Vagina (tissue), 2 donors: ENCODE measurements at places on chromosomes 3 and 15. TPM values are rescaled to one million over a fixed set of nuclear protein-coding genes. Genes with fewer than 3 reads are reported as not detected.

The DNAH12 gene
- 0.25 TPM for total RNA-seq

The TATDN2 gene
- total RNA-seq, result 34.4 TPM

The ZBTB20 gene
- 64.8 TPM for total RNA-seq

The SOX14 gene
- not detected for total RNA-seq

The BRK1 gene
- total RNA-seq, result 94.5 TPM

The NOX5 gene
- total RNA-seq, result 0.74 TPM

GRCh38 chr3:98974442-98974841 is 72.9 kb upstream of the DCBLD2 start:
- no peak for DNase-seq
- H3K27ac ChIP-seq, result no peak overlapping the region
- no peaks in the 10 kb centered on the region for H3K27me3 ChIP-seq
- H3K36me3 ChIP-seq, result no peaks in the 10 kb centered on the region
- H3K4me1 ChIP-seq, result no peaks in the 10 kb centered on the region

GRCh38 chr3:112390783-112391641 is 58.1 kb downstream of the CD200 start:
- no peaks in the 10 kb centered on the region for H3K27me3 ChIP-seq
- H3K27ac ChIP-seq, result peak overlapping the region; percentile 74
- no peak overlapping the region for H3K4me3 ChIP-seq
- H3K36me3 ChIP-seq, result no peaks in the 10 kb centered on the region
- no peak for DNase-seq

- H3K4me3 ChIP-seq, result no peak overlapping the region
- no peaks in the 10 kb centered on the region for H3K36me3 ChIP-seq
- H3K27me3 ChIP-seq, result no peaks in the 10 kb centered on the region
- no peak for DNase-seq
- no peak overlapping the region for H3K27ac ChIP-seq
Observed at GRCh38 chr15:92538115-92538514, 117.5 kb downstream of the FAM174B start.

GRCh38 chr3:194439881-194440550 is 41.0 kb upstream of the GP5 start:
- H3K36me3 ChIP-seq, result peaks cover 42% of the 10 kb centered on the region
- no peaks in the 10 kb centered on the region for H3K27me3 ChIP-seq
- no peak for DNase-seq
- H3K4me1 ChIP-seq, result no peaks in the 10 kb centered on the region

DNA sequence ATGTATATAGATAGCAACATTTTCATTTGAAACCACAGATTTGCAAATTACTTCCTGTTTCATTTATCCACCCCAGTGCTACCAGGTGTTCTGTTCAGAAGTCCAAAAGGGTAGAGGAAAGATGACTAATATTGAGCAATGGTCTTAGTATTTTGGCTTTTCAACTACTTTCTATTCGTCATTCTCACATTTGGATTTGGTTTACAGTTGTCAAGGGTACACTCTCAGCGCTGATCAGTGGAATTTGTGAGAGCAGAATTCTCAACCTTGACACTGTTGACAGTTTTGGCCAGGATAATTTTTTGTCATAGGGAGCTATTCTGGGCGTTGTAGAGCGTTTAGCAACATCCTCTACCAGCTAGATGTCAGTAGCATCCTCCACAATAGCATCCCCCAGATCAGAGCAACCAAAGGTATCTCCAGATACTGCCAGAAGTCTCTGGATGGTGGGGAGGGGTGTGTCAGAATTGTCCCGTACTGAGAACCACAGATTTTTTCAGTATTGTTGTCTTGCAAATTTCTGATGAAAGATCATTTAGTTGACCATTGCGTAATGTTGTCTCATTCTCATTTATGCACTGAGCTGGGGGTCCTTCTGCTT is 4.2 kb downstream of the HMCES start:
- no peak for DNase-seq
- no peaks in the 10 kb centered on the region for H3K36me3 ChIP-seq
- peaks cover 37% of the 10 kb centered on the region for H3K4me1 ChIP-seq
- H3K27ac ChIP-seq, result no peak overlapping the region
- H3K27me3 ChIP-seq, result no peaks in the 10 kb centered on the region
- H3K4me3 ChIP-seq, result no peak overlapping the region

GRCh38 chr15:75952525-75952924 is 48.8 kb downstream of the FBXO22 start:
- no peaks in the 10 kb centered on the region for H3K4me1 ChIP-seq
- H3K4me3 ChIP-seq, result no peak overlapping the region
- no peaks in the 10 kb centered on the region for H3K27me3 ChIP-seq
- no peaks in the 10 kb centered on the region for H3K36me3 ChIP-seq
- no peak for DNase-seq

GRCh38 chr3:30004481-30004880 is 601.9 kb upstream of the TGFBR2 start:
- H3K36me3 ChIP-seq, result no peaks in the 10 kb centered on the region
- no peak overlapping the region for H3K4me3 ChIP-seq
- no peak for DNase-seq
- H3K4me1 ChIP-seq, result no peaks in the 10 kb centered on the region
- H3K27me3 ChIP-seq, result no peaks in the 10 kb centered on the region
- no peak overlapping the region for H3K27ac ChIP-seq

DNA sequence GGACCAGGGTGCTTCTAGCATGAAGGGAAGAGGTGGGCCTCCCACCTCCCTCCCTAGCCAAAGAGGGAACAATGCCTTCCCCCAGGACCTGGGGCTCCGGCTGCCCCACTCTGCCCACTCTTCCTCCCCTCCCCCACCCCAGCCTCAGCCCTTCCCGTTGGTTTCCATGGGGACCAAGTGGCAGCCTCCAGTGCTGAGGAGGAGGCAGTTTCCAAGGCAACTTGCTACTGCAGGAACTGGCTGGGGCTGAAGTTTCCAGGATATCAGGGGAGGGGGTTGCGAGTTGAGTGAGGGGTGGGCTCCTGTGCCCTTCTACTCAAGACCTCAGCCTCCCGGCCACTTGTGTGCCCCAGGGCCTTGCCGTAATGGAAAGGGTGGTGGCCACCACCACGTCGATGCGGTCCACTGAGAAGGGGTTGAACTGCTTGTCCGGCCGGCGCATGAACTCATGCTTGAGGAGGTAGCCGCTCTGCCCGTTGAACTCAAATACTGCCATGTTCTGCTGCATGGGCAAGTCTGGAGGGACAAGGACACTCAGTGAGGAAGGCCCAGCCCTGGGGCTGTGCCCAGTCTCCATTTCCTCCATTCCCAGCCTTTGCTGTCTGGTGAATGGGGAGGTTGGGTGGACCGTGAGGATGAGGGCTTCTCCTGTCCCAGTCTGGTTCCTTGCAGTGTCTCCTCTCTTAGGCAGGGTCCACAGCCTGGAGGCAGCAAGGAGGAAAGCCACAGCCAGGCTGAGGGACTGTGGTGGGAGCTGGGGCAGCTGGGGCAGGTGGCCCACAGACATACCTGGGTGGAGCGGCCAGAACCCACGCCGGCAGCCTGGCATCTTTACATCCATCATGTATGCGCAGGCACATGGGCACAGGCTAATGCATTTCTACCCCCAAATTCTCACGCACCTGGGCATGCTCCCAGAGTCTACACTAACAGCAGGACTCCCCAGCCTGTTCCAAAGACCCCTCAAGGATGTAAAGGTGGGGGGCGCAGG is 11.3 kb upstream of the ANKRD63 start:
- DNase-seq, result no peak
- H3K36me3 ChIP-seq, result no peaks in the 10 kb centered on the region
- peaks cover 14% of the 10 kb centered on the region for H3K4me1 ChIP-seq

DNA sequence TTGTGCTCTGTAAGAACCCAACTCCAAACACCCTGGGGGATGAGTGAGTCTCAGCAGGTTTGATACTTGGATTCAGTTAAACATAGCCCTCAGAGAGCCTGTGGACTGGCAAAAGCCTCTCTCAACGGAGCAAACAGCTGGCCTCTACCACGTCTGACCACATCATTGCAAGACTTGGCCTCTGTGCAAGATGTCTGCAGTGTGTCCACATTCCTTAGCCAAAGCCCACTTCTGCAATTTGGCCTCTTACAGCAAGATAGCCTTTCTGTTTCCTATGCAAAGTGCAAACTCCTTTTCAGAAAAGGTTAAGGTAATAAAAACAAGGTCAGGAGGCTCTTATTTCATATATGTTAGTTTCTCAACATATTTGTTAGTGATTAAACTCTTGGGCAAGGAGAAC is 27.9 kb downstream of the FBN1 start:
- H3K27me3 ChIP-seq, result no peaks in the 10 kb centered on the region
- no peaks in the 10 kb centered on the region for H3K36me3 ChIP-seq
- peaks cover 6% of the 10 kb centered on the region for H3K4me1 ChIP-seq
- H3K27ac ChIP-seq, result no peak overlapping the region

DNA sequence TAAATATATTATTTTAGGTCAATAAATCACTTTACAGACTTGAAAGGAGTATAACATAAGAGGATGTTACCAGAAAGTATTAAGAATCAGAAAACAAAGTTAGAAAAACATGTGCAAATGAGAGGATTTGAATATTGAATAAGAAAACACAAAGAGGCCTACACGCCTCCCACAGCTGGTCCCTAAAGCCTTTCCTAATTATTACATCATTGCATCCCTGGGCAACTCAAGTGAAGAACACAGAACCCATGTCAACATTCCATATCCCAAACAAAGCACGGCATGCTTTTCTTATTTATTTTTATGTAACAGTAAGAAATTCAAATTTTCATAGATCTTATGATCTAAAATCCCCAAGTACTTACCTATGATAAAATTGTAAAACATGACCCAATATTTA is 61.2 kb downstream of the HERC1 start:
- no peaks in the 10 kb centered on the region for H3K4me1 ChIP-seq
- peaks cover 28% of the 10 kb centered on the region for H3K36me3 ChIP-seq
- no peak overlapping the region for H3K27ac ChIP-seq
- no peaks in the 10 kb centered on the region for H3K27me3 ChIP-seq

DNA sequence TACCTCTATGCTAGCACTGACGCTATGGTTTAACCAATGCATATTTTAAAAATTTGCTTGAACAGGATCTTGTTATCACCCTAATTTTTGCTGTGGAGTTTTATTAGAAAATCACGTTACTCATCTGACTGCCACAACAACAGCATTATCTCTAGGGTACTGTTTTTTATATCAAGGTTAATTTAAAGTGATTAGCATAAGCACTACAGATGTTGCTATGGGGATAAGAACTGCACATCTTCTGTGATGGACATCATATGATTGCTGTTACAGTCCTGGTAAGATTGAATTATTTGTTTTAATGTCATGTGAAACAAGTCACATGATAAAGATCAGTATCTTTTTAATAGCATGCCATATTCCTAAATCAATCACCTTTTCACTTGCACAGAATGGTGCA is 492.2 kb upstream of the ROBO2 start:
- no peaks in the 10 kb centered on the region for H3K36me3 ChIP-seq
- no peaks in the 10 kb centered on the region for H3K4me1 ChIP-seq
- H3K27ac ChIP-seq, result no peak overlapping the region
- no peak for DNase-seq
- H3K27me3 ChIP-seq, result no peaks in the 10 kb centered on the region
- H3K4me3 ChIP-seq, result no peak overlapping the region

DNA sequence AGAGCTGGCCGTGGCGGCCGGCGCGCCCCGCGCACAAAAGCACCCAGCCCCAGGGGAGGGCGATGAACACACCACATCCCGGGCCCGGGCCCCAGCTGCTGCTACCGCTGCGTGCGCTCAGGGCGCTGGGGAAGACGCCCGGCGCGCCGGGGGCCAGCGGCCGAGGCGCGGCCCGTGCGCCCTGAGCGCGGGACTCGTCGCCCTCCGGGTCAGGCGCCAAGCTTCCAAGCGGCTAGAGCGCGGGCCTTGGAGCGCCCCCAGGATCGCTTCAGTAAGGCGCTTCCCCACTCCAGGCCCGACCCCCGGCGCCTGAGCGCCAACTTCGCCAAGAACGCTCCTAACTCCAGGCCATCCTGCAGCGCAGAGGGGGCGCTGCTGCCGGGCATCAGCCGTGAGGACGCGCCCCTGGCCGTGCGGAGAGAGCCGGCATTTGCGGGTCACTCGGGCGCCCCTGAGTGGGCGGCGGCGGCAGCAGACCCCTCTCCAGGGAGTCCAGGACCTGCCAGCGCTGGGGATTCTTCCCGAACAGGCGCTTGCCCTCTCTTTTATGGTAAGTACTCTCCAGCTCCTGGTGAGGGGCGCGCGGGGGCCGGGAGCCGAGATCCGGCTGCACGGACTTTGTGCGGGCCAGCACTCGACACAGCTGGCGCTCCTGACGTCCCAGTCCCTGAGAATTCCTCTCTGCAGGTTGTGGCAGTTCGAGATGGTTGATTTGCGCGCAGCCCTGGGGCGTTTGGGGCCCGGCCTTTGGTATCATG is 475 bp downstream of the SPSB4 start:
- H3K4me1 ChIP-seq, result peaks cover 24% of the 10 kb centered on the region
- no peak overlapping the region for H3K27ac ChIP-seq
- peak overlapping the region; percentile 35 for H3K4me3 ChIP-seq
- H3K27me3 ChIP-seq, result peaks cover 7% of the 10 kb centered on the region
- H3K36me3 ChIP-seq, result no peaks in the 10 kb centered on the region
